ENCODE measurements at places on chromosomes 3 and 15. TPM values are rescaled to one million over a fixed set of nuclear protein-coding genes. Genes with fewer than 3 reads are reported as not detected.

Gene AMIGO3
- total RNA-seq, result 0.89 TPM

- no peak for DNase-seq
- H3K36me3 ChIP-seq, result no peaks in the 10 kb centered on the region
- H3K4me3 ChIP-seq, result no peak overlapping the region
- H3K27me3 ChIP-seq, result peaks cover 56% of the 10 kb centered on the region
- H3K27ac ChIP-seq, result no peak overlapping the region
- H3K4me1 ChIP-seq, result no peaks in the 10 kb centered on the region
Measured at GRCh38 chr3:12131351-12132090, 27.2 kb downstream of the TIMP4 start.

DNA sequence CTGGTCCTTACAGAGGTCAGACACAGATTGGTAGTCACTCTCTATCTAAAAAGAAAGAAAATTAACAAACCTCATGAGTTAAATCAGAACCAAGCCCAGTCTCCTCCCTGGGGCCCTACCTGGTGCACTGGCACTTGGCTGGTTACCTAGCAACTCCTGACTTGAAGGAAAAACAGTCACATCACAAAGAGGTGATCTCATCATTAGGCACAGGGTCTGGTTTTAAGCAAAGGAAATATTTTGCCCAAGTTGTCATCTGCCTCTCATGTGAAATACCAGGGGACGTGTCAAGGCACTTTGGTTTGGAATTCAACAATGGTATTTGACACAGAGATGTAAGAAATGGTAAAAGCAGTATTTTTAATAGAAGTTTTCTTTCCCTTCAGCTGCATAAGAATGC, 47.7 kb upstream of the FMN1 start:
- no peak for DNase-seq
- no peaks in the 10 kb centered on the region for H3K36me3 ChIP-seq
- H3K4me1 ChIP-seq, result peaks cover 9% of the 10 kb centered on the region
- peaks cover 6% of the 10 kb centered on the region for H3K27me3 ChIP-seq

Gene COX5A
- 246 TPM for total RNA-seq

GRCh38 chr3:16254916-16255315, 9.8 kb downstream of the DPH3 start:
- H3K4me1 ChIP-seq, result no peaks in the 10 kb centered on the region
- H3K27ac ChIP-seq, result no peak overlapping the region
- no peaks in the 10 kb centered on the region for H3K36me3 ChIP-seq
- no peak overlapping the region for H3K4me3 ChIP-seq
- H3K27me3 ChIP-seq, result no peaks in the 10 kb centered on the region

Gene PLSCR5
- total RNA-seq, result not detected

DNA sequence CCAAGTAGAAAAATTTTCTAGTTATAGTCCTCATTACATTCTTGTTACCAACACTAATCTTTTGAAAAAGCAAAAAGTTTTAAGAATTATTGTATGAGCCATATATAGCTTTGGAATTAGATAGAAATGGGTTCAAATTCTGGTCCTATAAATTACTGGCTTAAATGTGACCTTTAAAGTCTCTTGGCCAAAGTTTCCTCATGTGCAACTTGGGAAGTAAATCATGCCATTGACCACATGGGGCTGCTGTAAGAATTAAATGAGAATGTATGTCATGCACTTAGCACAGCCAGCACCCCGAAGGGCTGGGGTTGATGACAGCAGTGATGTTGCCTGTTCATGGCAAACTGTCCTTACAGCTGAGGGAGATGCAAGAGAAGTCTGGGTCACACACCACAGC, 108.3 kb downstream of the TOP2B start:
- H3K36me3 ChIP-seq, result no peaks in the 10 kb centered on the region
- no peak overlapping the region for H3K27ac ChIP-seq
- no peaks in the 10 kb centered on the region for H3K27me3 ChIP-seq
- no peaks in the 10 kb centered on the region for H3K4me1 ChIP-seq

DNA sequence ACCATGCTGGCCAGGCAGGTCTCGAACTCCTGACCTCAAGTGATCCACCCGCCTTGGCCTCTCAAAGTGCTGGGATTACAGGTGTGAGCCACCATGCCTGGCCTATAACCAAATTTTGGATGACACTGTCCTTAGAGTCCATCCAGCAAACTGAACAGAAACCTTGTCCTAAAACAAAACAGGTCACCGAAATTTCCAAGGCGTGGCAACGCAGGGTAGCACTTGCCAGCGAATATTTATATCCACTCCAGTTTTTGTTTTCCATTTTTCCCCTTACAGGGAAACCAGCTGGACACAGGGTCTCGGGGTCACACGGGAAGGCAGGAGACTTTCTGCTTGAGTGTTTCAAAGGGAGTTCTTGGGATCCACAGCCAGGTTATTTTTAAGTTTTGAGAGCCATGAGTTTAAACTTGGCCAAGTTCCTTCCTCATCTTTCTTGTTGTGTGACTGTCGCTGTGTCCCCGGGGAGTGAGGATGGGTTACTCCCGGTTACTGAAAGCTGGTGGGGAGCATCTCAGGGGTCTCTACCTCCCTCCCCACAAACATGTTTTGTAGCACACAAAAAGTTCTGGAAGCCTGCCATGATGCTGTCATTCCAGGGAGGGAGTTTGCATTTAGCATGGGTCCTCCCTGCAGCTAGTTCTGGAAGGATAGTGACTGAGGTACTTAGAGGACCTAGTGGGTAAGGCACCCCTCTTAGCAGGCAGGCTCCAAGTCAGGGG, 12.6 kb downstream of the LIMD1 start:
- H3K4me1 ChIP-seq, result peaks cover 32% of the 10 kb centered on the region
- no peak for DNase-seq
- no peaks in the 10 kb centered on the region for H3K27me3 ChIP-seq
- H3K27ac ChIP-seq, result no peak overlapping the region
- H3K36me3 ChIP-seq, result no peaks in the 10 kb centered on the region
- no peak overlapping the region for H3K4me3 ChIP-seq

GRCh38 chr3:8741581-8742261, 8.1 kb downstream of the CAV3 start:
- DNase-seq, result no peak
- no peaks in the 10 kb centered on the region for H3K27me3 ChIP-seq
- H3K4me3 ChIP-seq, result peak overlapping the region; percentile 5
- peaks cover 21% of the 10 kb centered on the region for H3K4me1 ChIP-seq
- no peak overlapping the region for H3K27ac ChIP-seq
- no peaks in the 10 kb centered on the region for H3K36me3 ChIP-seq

GRCh38 chr15:55518641-55519040, 10.6 kb upstream of the DNAAF4 start:
- no peak for DNase-seq
- H3K4me1 ChIP-seq, result no peaks in the 10 kb centered on the region
- H3K27ac ChIP-seq, result no peak overlapping the region
- peaks cover 5% of the 10 kb centered on the region for H3K36me3 ChIP-seq
- H3K4me3 ChIP-seq, result no peak overlapping the region
- no peaks in the 10 kb centered on the region for H3K27me3 ChIP-seq

Gene TBC1D21
- total RNA-seq, result not detected

Gene ALPK3
- 4.4 TPM for total RNA-seq

DNA sequence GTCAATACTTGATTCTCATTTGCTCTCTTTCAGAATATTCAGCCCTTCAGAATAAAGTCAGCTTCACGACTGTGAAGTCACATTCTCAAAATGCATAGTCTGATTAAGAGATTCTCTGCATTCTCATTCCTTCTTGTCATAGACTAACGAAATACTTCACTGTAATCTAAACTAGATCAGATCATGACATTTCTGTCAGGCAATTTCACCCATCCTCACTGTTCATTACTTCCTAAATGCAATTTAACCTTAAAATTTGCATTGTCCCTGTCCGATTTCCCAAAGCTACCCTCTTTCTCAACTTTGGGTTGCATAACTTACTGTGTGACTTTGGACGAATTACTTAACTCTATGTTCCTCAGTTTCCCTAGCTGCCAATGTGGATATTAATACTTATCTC, 6.2 kb downstream of the RPL22L1 start:
- no peak overlapping the region for H3K4me3 ChIP-seq
- H3K27ac ChIP-seq, result no peak overlapping the region
- DNase-seq, result no peak
- H3K27me3 ChIP-seq, result no peaks in the 10 kb centered on the region
- H3K4me1 ChIP-seq, result peaks cover 26% of the 10 kb centered on the region

DNA sequence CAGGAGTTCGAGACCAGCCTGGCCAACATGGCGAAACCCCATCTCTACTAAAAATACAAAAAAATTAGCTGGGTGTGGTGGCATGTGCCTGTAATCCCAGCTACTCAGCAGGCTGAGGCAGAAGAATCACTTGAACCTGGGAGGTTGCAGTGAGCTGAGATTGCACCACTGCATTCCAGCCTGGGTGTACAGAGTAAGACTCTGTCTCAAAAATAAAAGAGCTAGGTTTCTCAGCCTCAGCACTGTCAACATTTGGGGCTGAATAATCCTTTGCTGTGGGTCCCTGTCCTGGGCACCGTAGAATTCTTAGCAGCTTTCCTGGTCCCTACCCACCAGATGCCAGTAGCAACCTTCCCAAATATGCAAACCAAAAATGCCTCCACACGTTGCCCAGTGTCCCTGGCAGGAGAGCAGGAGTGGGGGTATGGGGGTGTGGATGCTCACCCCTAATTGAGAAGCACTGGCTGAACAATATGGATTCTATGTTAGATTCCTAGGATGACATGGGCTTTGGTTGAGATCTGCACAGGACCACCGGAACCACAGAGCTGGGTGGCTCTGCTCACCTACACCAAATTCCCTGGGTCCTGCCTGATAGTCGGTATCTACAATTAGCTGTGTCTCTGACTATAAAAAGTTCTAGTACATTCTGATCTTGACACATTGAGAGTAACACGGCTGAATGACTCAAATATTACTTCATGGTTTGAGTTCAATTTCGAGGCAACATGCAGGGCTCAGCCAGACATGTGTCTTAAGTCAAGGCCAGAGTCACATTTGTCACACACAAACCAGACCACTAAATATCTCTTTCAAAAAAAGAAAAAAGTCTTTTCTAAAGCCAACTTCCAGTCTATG, 577.0 kb upstream of the MDFIC2 start:
- no peak overlapping the region for H3K4me3 ChIP-seq
- H3K27ac ChIP-seq, result no peak overlapping the region
- H3K36me3 ChIP-seq, result no peaks in the 10 kb centered on the region

- DNase-seq, result peak; percentile 73
- H3K27ac ChIP-seq, result no peak overlapping the region
- peaks cover 16% of the 10 kb centered on the region for H3K4me1 ChIP-seq
- no peak overlapping the region for H3K4me3 ChIP-seq
Measured at GRCh38 chr15:31974855-31975829, 55.2 kb upstream of the CHRNA7 start.

Gene BTLA
- total RNA-seq, result not detected
